ENCODE measurements at places on chromosomes 4 and X.

GRCh38 chr4:100895556-100896197, 377.9 kb upstream of the EMCN start:
- H3K36me3 ChIP-seq = no peaks in the 10 kb centered on the region
- H3K4me3 ChIP-seq = peak overlapping the region; percentile 41
- no peaks in the 10 kb centered on the region for H3K27me3 ChIP-seq
- H3K27ac ChIP-seq = no peak overlapping the region
- H3K4me1 ChIP-seq = no peaks in the 10 kb centered on the region
- DNase-seq = no peak

GRCh38 chrX:97882306-97882705, 998.6 kb downstream of the RPA4 start:
- DNase-seq = no peak
- no peaks in the 10 kb centered on the region for H3K4me1 ChIP-seq
- no peaks in the 10 kb centered on the region for H3K27me3 ChIP-seq
- no peak overlapping the region for H3K27ac ChIP-seq
- no peaks in the 10 kb centered on the region for H3K36me3 ChIP-seq

DNA sequence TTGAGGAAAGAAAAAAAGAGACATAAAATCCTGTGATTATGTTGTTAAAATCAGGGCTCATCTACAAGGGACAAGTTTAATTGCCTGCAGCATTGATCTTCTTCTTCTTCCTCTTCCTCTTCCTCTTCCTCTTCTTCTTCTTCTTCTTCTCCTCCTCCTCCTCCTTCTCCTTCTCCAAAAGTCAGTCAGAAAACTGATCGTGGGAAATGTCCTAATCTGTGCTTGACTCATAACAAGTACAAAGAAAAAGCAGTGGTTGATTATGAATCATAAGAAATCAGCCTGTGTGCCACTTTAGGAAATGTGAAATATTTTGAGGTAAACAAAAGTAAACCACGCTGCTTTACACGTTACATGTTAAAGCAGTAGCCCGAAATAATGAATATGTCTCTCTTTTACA, 2.7 kb upstream of the ATP10D start:
- H3K27ac ChIP-seq = no peak overlapping the region
- H3K27me3 ChIP-seq = no peaks in the 10 kb centered on the region
- no peak overlapping the region for H3K4me3 ChIP-seq
- peak; percentile 75 for DNase-seq
- no peaks in the 10 kb centered on the region for H3K36me3 ChIP-seq
- H3K4me1 ChIP-seq = peaks cover 8% of the 10 kb centered on the region

- no peak for DNase-seq
- H3K36me3 ChIP-seq = no peaks in the 10 kb centered on the region
- H3K4me3 ChIP-seq = no peak within 1 kb of the TSS
- H3K27ac ChIP-seq = no peak within 1 kb of the TSS
Measured at GRCh38 chrX:153411255-153411987, at the start of gene ZFP92. TSS of gene ZFP92 (plus strand) at chrX:153411472. CDS start at chrX:153418323, 6,851 bp downstream.

GRCh38 chrX:6184900-6185515, 43.7 kb downstream of the NLGN4X start:
- DNase-seq = no peak
- no peak overlapping the region for H3K27ac ChIP-seq
- no peaks in the 10 kb centered on the region for H3K27me3 ChIP-seq
- H3K36me3 ChIP-seq = no peaks in the 10 kb centered on the region
